ENCODE measurements at places on chromosomes 16 and 17.

DNA sequence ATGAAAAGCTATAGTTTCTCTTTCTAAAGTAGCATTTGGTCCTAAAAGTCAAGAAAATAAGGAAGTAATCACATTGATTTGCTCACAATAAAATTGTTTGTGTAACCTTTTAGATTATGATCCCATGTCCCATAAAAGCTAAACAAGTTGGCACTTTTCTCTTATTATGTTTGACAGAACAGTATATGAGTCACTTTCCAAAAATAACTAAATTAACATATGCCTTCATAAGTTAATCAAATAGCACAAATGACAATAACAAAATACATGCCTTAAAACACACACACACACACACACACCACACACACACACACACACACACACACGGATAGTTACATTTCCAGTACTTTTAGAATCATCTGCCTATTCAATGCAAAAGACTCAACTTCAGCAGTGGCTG, 2.8 kb downstream of the MED13 start:
- H3K27ac ChIP-seq, result no peak overlapping the region
- no peaks in the 10 kb centered on the region for H3K27me3 ChIP-seq
- H3K4me3 ChIP-seq, result no peak overlapping the region
- no peaks in the 10 kb centered on the region for H3K4me1 ChIP-seq

- H3K27ac ChIP-seq, result peak overlapping the region; percentile 79
- no peaks in the 10 kb centered on the region for H3K36me3 ChIP-seq
- H3K4me3 ChIP-seq, result peak overlapping the region; percentile 85
- H3K27me3 ChIP-seq, result no peaks in the 10 kb centered on the region
- H3K4me1 ChIP-seq, result peaks cover 24% of the 10 kb centered on the region
- no peak for DNase-seq
Measured at GRCh38 chr17:42273474-42274252, 2.5 kb downstream of the STAT5B start.

DNA sequence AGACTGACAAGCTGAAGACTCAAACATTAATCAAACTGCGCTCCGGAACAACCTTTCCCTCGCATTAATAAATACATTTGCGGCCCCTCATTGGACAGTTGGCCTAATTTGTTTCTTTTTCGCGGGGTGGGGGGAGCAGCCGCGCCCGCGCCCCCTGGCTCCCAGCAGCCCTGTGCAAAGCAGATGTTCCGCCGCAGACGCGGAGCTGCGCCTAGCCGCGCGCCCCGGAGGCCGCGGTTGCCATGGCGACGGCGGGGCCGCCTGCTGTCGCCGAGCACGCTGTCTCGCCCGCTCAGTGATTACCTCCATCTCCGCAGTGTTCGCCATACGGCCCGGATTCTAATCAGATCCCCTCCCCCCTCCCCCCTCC, 25.5 kb downstream of the COPZ2 start:
- H3K4me1 ChIP-seq, result peaks cover 10% of the 10 kb centered on the region
- H3K4me3 ChIP-seq, result peak overlapping the region; percentile 57
- H3K36me3 ChIP-seq, result no peaks in the 10 kb centered on the region
- peak; percentile 49 for DNase-seq

- no peaks in the 10 kb centered on the region for H3K27me3 ChIP-seq
- H3K27ac ChIP-seq, result no peak overlapping the region
- no peak for DNase-seq
- H3K36me3 ChIP-seq, result no peaks in the 10 kb centered on the region
- no peaks in the 10 kb centered on the region for H3K4me1 ChIP-seq
Measured at GRCh38 chr16:51981725-51982124, 565.2 kb downstream of the TOX3 start.

GRCh38 chr17:74454197-74455024, 12.0 kb upstream of the CD300A start:
- H3K27me3 ChIP-seq, result peaks cover 3% of the 10 kb centered on the region
- peak overlapping the region; percentile 48 for H3K4me3 ChIP-seq
- DNase-seq, result no peak
- H3K27ac ChIP-seq, result no peak overlapping the region
- H3K36me3 ChIP-seq, result no peaks in the 10 kb centered on the region
- peaks cover 32% of the 10 kb centered on the region for H3K4me1 ChIP-seq

GRCh38 chr17:8913091-8913490, 45.6 kb upstream of the PIK3R6 start:
- peaks cover 61% of the 10 kb centered on the region for H3K36me3 ChIP-seq
- no peaks in the 10 kb centered on the region for H3K4me1 ChIP-seq
- no peak for DNase-seq
- H3K27me3 ChIP-seq, result no peaks in the 10 kb centered on the region
- no peak overlapping the region for H3K27ac ChIP-seq
- H3K4me3 ChIP-seq, result no peak overlapping the region

DNA sequence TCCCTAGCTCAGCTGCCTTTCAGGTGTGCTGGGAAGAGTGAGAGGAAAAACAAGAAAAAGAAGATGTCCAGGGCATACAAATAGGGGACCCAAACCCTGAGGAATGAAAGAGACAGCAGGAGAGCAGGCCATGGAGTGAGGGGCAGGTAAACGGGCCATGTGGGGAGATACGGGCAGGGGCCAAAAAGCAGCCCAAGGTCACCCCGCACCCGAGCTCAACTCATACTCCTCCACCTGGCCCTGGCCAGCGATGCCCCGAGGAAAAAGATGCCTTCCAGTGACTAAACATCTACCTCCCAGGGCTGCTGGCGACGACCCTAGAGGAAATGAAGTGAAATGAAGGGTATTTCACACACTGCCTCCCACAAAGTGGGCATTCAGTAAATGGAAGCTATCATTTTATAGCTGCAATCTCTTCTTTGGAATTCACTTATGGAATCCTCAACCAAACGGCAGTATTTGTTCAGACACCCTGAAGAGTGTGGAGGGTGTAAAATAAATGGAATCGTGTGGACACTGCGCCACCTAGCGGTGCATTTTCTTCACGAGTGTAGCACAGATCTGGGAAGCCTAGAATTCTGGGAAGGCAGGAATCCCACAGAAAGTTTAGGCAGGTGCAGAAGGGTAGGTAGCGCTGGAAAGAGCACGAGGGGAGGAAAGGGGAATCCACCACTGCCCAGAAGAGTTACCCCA, 14.9 kb downstream of the ELAC2 start:
- no peak for DNase-seq
- H3K27me3 ChIP-seq, result no peaks in the 10 kb centered on the region
- H3K4me1 ChIP-seq, result no peaks in the 10 kb centered on the region
- peaks cover 85% of the 10 kb centered on the region for H3K36me3 ChIP-seq

GRCh38 chr17:41772586-41773189, 13.8 kb downstream of the JUP start:
- no peaks in the 10 kb centered on the region for H3K27me3 ChIP-seq
- no peaks in the 10 kb centered on the region for H3K36me3 ChIP-seq
- no peak for DNase-seq
- no peaks in the 10 kb centered on the region for H3K4me1 ChIP-seq

- DNase-seq, result no peak
- no peaks in the 10 kb centered on the region for H3K4me1 ChIP-seq
- no peak overlapping the region for H3K4me3 ChIP-seq
- no peaks in the 10 kb centered on the region for H3K27me3 ChIP-seq
- H3K27ac ChIP-seq, result no peak overlapping the region
Measured at GRCh38 chr16:60230666-60231065, 1496.5 kb upstream of the GOT2 start.

- no peaks in the 10 kb centered on the region for H3K36me3 ChIP-seq
- H3K4me3 ChIP-seq, result no peak overlapping the region
- no peak overlapping the region for H3K27ac ChIP-seq
- no peaks in the 10 kb centered on the region for H3K4me1 ChIP-seq
- H3K27me3 ChIP-seq, result no peaks in the 10 kb centered on the region
- peak; percentile 18 for DNase-seq
Measured at GRCh38 chr17:57747221-57748017, 2.3 kb upstream of the CCDC182 start.

DNA sequence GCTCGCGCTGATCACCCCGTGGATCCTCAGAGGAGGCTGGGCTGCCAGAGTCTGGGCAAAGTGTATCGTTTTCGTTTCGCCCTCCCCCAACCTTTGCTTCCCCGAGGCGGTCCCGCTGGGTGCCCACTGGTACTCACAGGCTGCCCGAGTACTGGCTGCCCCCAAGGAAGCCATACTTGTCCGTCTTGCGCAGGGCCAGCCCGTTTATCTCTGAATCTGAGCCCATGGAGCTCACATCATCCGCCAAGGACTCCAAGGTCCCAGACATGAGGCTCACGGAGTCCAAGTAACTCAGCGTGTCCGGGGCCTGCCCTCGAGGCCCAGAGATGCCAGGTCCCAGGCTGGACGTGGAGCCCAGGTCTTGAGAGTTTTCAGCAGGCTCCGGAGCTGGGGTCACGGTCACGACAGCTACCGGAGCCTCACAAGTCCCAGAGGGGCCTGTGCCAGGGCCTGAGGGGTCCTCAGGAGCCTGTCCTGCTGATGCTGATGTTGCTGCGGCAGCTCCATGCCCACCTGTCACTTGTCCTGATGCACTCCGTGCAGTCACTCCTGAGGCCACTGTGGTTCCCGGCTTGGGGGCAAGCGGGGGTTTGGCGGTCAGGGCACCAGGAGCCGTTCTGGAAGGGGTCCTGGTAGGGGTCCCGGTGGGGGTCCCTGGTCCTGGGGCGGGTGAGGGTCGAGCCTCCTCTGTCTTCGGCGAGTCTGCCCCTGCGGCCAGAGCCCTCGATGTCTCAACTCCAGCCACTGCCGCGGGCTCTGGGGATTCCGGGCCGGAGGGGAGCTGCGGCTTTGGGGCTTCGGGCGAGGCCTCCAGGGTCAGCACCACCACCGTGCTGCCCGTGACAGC, 980 bp downstream of the TBC1D10B start:
- H3K27ac ChIP-seq, result peak overlapping the region; percentile 65
- peak overlapping the region; percentile 73 for H3K4me3 ChIP-seq
- DNase-seq, result no peak
- H3K4me1 ChIP-seq, result peaks cover 27% of the 10 kb centered on the region
- H3K36me3 ChIP-seq, result peaks cover 13% of the 10 kb centered on the region

- peaks cover 9% of the 10 kb centered on the region for H3K4me1 ChIP-seq
- H3K4me3 ChIP-seq, result no peak overlapping the region
- H3K27ac ChIP-seq, result no peak overlapping the region
- DNase-seq, result no peak
- no peaks in the 10 kb centered on the region for H3K36me3 ChIP-seq
- no peaks in the 10 kb centered on the region for H3K27me3 ChIP-seq
Measured at GRCh38 chr16:75014318-75014717, 15.5 kb downstream of the ZNRF1 start.

- peaks cover 22% of the 10 kb centered on the region for H3K27me3 ChIP-seq
- H3K27ac ChIP-seq, result no peak overlapping the region
- H3K4me3 ChIP-seq, result no peak overlapping the region
Measured at GRCh38 chr17:76537288-76537577, 276 bp downstream of the CYGB start.

DNA sequence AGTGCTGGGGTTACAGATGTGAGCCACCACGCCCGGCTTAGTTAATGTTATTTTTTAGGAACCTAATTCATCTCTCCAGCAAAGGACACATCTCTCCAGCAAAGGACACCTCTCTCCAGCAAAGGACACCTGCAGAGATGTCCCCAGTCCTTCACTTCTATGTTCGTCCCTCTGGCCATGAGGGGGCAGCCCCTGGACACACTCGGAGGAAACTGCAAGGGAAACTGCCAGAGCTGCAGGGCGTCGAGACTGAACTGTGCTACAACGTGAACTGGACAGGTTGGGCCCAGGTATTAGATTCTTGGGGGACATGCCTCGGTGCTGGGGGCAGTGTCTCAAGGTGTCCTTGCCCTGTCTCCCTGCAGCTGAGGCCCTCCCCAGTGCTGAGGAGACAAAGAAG, 4.7 kb downstream of the PFAS start:
- H3K27me3 ChIP-seq, result no peaks in the 10 kb centered on the region
- DNase-seq, result no peak
- peaks cover 21% of the 10 kb centered on the region for H3K36me3 ChIP-seq

- H3K27me3 ChIP-seq, result no peaks in the 10 kb centered on the region
- no peak for DNase-seq
- H3K4me1 ChIP-seq, result no peaks in the 10 kb centered on the region
- H3K27ac ChIP-seq, result no peak overlapping the region
- H3K4me3 ChIP-seq, result no peak overlapping the region
Measured at GRCh38 chr16:72426386-72426785, 254.4 kb upstream of the PMFBP1 start.

- H3K4me1 ChIP-seq, result no peaks in the 10 kb centered on the region
- no peaks in the 10 kb centered on the region for H3K27me3 ChIP-seq
- no peak for DNase-seq
- H3K27ac ChIP-seq, result no peak overlapping the region
Measured at GRCh38 chr17:79033046-79033616, 9.2 kb downstream of the C1QTNF1 start.

- H3K27ac ChIP-seq, result no peak overlapping the region
- DNase-seq, result no peak
- no peaks in the 10 kb centered on the region for H3K4me1 ChIP-seq
- H3K4me3 ChIP-seq, result no peak overlapping the region
Measured at GRCh38 chr17:77754956-77755355, 203.5 kb upstream of the TNRC6C start.

GRCh38 chr17:51000835-51001638, 119.6 kb downstream of the SPAG9 start:
- no peak for DNase-seq
- H3K27ac ChIP-seq, result no peak overlapping the region
- H3K27me3 ChIP-seq, result no peaks in the 10 kb centered on the region
- no peak overlapping the region for H3K4me3 ChIP-seq
- H3K4me1 ChIP-seq, result no peaks in the 10 kb centered on the region
- peaks cover 40% of the 10 kb centered on the region for H3K36me3 ChIP-seq

DNA sequence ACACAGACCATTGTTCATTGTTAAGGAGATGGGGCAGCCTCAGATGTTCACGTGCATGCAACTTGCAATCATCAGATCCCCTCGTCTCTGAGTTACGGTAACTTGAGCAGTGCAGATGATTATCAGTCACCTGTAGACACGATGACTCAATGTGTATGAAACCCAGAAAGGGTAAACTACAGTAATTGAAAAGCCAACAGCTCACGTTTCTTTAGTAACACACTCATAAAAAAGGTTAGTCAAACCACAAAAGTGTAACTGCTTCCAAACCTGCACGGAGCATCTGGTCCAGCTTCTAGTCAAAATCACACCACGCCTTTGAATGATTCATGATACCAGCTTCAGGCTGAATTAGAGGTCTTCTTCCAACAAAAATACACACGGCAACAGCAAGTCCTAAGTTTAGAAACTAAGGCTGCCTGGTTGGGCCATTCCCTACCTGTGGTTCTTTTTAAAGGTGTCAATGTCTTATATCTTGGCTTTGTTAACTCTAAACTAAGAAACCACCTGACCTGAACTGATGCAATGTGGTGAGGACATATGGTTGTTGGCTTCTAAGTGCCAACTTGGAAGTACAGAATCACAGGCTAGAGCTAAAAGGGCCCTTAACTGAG, 32.3 kb downstream of the GRB7 start:
- no peak overlapping the region for H3K4me3 ChIP-seq
- peak overlapping the region; percentile 77 for H3K27ac ChIP-seq
- H3K27me3 ChIP-seq, result no peaks in the 10 kb centered on the region
- peaks cover 73% of the 10 kb centered on the region for H3K4me1 ChIP-seq
- DNase-seq, result peak; percentile 65

GRCh38 chr16:86199182-86199581, 300.2 kb downstream of the IRF8 start:
- no peak overlapping the region for H3K4me3 ChIP-seq
- H3K27me3 ChIP-seq, result peaks cover 4% of the 10 kb centered on the region
- DNase-seq, result no peak
- no peaks in the 10 kb centered on the region for H3K36me3 ChIP-seq
- H3K27ac ChIP-seq, result no peak overlapping the region

- H3K4me1 ChIP-seq, result no peaks in the 10 kb centered on the region
- H3K4me3 ChIP-seq, result no peak overlapping the region
- no peak for DNase-seq
- peaks cover 9% of the 10 kb centered on the region for H3K27me3 ChIP-seq
Measured at GRCh38 chr17:49028271-49028670, 31.1 kb downstream of the IGF2BP1 start.
